Fibroblast of skin of left biceps (primary cell): ENCODE measurements at places on chromosomes 7 and 10.

DNA sequence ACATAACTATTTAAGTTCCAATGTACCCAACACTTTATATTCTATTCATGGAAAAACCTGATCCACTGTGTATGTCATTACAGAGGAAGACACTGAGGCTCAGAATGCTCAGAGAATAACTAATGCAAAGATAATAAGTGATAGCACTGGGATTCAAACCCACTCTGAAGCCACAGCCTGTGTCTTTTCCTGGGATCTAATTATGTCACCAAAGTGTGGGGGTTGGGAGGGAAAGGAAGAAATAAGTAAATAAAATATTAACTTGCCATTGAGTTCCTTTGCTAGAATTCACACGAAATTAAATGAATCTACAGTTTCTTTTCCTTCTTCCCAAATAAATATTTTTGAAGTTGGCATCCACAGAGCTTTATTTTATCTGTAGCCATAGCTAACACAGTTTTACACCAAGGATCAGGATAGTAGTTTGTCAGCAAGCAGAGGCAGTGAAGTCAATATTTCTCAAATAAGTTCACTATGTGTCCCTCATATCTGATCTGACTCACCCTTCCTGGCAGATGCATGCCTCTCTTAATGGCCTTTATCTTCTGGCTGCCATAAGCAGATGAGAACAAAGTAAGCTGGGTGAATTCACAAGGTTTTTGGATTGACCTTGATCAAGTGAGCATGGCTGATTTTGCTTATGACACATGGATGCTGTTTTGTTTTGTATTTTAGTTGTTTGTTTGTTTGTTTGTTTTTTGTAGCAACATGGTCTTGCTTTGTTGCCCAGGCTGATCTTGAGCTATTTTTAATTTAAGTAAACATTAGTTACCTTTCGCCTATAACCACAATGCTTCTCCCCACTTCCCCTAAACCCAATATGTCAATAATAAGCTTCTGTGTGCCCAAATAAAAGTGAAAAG is 6.3 kb downstream of the RAPGEF5 start:
- no peak for DNase-seq

DNA sequence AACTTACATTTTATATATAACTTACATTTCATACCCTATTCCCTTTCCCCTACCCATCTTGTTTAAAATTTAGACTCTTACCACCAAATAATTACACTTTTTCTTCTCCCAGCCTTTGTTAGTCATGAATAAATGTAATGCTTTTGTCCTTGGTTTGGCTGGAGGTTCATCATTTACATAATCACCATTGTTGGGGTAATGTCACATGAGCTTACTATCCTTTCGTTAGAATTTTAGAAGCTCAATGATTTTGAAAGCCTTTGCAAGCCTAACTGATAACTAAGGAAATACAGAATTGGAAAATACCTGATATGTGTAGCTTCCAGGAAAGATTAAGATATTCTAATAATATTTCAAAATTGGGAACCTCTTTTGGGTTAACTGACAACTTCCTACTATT is 171.7 kb downstream of the PLXDC2 start:
- DNase-seq = no peak

DNA sequence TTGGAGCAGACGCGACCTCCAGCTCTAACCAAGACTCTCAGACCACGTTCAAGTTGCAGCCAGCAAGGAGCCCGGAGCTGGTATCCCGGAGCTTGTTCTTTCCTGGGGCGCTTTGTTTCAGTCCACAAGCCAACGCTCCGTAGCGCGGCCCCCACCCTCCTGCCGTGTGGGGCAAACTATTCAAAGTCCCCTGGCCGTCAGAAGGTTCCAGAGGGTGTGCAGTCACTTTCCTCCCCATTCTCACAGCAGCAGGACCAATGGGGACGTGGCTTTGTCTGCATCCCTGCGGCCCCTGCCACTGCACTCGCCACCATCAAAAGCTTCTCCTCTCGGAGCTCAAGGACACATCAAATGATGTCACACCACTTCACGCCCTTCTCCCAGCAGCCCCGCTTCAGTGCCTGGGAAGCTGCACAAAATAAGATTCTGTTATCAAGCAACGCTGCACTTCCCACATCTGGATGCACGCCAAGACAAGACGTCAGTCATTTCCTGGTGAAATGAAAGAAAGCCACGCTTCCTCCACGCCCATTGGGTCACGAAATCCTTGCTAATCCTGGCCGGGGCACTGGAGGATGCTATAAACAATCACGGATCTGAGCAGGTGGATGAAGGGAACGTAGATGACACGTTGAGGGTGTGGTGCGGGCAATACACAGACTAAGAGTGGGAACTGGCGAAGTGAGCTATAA is 348.2 kb downstream of the PTPRN2 start:
- no peak for DNase-seq

DNA sequence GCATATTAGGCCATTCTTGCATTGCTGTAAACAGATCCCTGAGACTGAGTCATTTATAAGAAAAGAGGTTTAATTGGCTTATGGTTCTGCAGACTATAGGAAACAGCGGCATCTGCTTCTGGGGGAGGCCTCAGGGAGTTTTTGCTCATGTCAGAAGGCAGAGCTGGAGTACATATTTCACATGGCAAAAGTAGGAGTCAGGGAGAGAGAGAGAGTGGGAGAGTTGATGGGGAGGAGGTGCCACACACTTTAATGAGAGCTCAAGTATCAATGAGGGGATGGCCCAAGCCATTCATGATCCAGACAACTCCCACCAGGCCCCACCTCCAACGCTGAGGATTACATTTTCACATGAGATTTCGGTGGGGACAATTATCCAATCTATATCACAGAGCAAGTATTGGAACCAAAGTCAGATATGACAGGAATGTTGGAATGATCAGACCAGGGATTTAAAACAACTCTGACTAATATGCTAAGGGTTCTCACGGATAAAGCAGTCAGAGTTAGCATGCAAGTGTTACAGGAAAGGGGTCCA is 795.3 kb upstream of the CELF2 start:
- DNase-seq = peak; percentile 68

DNA sequence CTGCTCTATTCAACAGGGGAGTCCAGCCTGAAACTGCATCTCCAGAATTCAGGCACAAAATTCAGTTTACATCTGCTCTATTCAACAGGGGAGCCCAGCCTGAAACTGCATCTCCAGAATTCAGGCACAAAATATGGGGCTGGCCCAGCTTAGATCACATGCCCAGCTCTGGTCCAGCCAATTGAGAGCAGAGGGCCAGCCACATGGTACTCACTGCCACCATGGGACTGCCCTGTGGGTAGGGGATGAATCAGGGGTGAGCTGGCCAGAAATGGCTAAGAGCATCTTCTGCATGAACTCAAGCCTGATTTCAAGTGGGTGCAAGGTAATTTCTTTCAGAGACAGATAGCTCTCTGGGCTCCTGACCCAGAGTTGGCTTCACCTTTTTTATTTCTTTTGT is 156.6 kb upstream of the LYZL2 start:
- DNase-seq = no peak

- DNase-seq = no peak
Observed at GRCh38 chr10:9709849-9710248, 1307.8 kb upstream of the CELF2 start.

DNA sequence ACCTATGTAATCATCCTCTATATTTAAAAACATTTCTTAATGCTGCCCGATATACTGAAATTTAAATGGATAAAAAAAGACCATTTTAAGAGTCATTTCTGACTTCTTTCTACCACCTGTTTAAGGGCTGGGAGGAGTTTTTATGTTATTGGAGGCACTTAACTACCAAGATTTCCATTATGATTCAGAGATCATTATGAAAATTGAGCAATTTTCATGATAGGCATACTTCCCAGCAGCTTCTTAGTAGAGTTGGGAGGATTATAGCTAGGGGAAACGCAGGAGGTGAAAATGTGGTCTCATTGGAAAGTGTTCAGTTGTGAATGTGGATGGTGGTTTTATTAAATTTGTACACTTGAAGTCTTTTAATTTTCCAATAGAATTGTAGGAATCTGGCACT is 28.4 kb upstream of the FAM204A start:
- DNase-seq = no peak

DNA sequence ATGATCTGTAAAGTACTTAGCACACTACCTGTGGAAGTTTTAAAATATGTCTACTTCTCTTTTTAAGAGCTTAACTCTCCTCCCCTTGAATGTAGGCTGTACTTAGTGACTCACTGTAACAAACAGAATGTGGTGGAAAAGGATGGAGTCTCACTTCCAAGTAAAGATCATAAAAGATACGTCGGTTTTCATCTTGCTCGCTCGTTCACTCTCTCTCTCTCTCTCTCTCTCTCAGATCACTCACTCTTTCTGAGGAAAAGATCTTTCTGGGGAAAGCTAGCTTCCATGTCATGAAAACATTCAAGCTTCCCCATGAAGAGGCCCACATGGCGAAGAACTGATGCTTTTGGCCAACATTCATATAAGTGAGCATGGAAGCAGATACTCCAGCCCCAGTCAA is 5.5 kb downstream of the CHUK start:
- no peak for DNase-seq

- no peak for DNase-seq
Observed at GRCh38 chr7:42085531-42085930, 151.5 kb downstream of the GLI3 start.

GRCh38 chr7:158259141-158259540 is 328.5 kb downstream of the PTPRN2 start:
- DNase-seq = no peak

- no peak for DNase-seq
Observed at GRCh38 chr7:81053623-81054022, 134.8 kb upstream of the SEMA3C start.

DNA sequence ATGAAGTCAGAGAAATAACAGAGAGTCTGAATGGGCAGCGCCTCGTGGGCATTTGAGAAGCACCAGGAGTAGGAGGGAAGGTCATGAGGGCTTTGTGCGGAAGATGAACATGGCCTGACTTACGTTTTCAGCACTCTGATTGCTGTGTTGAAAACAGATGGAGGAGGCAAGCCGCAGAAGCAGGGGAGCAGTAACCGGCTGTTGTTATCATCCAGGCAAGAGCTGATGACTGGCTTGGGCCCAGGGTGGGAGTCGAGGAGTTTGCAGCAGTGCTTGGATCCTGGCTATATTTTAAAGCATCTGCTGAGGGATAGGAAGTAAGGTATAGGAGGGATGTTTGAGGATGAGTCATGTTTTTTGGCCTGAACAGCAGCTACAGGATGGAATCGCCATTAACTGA is 12.7 kb upstream of the PDLIM1 start:
- peak; percentile 51 for DNase-seq

GRCh38 chr10:1130226-1130625 is 74.0 kb downstream of the WDR37 start:
- no peak for DNase-seq

DNA sequence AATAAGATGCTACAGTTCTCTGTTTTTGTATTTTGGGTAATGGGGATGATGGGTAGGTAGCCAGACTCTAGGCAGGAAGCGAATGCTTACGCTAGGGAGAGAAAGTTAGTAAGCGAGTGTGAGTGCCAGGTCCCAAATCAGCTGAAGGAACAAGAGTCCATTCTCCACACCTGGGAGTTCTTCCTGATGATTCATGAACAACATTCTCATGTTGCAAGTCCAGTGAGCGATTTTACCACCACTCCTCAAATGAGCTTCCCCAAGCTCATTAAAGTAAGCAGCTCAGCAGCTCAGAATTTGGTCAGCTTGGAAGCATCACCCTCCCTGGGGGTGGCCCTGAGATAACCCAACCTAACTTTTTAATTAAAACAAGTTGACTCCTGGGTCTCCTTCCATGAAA is 27.3 kb downstream of the SH3PXD2A start:
- DNase-seq = no peak

- DNase-seq = no peak
Observed at GRCh38 chr10:117617659-117618058, 75.1 kb downstream of the EMX2 start.

- DNase-seq = no peak
Observed at GRCh38 chr7:91416155-91416865, 152.1 kb downstream of the FZD1 start.

DNA sequence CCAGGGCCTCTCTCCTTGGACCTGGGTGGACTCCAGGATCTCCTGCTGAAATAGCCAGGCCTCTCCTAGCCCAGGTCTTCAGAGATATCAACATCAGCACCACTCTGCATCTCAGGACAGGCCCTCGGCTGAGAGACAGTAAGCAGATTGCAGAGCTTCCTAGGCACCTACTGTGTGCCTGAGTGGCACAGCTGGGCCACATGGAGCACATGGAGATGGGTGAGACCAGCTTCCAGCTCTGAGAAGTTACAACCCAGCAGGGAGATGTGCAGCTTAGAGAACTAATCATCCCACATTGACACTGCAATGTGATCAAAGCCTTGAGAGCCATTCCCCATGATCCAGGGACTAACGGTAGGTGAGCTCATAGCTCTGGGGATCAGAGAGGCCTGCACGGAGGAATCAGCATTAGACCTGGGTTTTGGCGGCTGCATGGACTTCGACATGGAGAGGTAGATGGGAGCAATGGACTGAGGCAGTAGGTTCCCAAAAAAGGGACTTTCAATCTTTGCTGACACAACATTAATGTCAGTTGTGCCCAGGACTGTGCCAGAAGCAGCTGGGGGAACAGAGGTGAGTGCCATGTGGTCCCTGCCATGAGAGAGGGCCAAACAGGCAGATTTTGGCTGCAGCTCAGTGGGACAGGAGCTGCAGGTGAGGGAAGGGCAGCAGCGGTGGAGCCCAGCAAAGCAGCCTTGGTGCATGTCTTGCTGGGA is 76.0 kb upstream of the LEP start:
- DNase-seq = no peak

DNA sequence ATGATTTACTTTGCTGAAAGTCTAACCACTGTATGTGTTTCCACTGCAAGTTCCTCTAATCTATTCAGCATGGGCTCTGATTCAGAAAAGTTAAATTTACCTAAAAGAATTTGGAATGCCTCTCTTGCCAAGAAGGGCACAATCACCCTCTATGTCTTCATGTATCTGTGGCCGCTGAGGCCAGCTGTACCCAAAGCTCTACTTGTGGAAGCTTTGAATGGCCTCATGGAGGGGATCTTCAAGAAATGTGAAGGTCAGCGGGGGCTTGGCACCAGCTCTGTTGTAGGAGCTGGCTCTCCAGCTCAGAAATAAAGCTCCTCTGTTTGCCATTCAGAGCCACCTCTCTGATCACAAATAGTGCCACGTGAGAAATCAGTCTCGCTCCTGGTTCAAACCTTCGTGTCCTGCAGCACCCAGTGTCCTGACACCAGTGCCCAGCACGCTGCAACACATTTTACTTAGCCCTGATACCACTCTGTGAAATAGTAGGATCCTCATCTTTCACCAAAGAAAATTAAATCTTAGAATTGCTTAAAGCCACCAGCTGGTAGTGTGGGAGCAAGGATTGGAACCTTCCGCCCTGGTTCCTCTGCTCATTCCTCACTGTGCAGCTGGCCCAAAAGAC is 61.1 kb downstream of the PKD1L1 start:
- DNase-seq = no peak

DNA sequence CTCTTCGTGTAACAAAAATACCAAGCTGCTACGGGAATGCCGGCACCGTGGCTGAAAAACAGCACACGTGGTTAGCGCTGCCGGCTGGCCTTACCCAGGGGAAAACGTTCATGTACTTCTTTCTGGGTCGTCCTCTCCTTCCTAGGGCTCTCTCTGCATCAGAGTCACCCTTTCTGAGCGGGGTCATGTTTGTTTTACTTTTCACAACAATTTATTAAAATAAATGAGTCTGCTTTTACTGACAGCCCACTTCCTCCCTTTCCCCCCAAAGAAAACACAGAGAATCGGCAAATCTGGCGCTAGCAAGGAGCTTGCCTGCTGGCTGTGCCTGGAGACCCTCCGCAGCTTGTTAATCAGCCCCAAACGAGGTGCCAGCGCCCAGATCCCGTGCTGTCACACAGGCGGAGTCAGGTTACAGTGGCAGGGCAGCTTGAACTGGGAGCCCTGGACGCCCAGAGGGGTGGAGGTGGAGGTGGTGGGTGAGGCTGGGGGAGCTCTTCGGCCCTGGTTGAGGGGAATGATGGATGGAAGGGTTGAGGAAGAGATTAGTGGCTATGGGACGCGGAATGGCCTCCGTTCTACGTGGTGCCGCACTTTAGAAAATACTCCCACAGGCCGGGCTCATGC is 162.2 kb upstream of the TNS3 start:
- DNase-seq = no peak
